Activated T-helper 2 cell treated with anti-CD3 and anti-CD28 coated beads, Interferon-gamma antibody, Interleukin-2, Interleukin-4, amounts not matched to agents 10 μg/mL and 5 μg/mL and 100 μg/mL, durations not matched to agents 14 hours and 24 hours and 36 hours (primary cell): ENCODE measurements at places on chromosomes 13 and 19. TPM values are rescaled to one million over a fixed set of nuclear protein-coding genes. Genes with fewer than 3 reads are reported as not detected.

CEACAM20 gene
- total RNA-seq: not detected in 2 replicates

PLK5 gene
- total RNA-seq: not detected in 2 replicates

CEACAM3 gene
- total RNA-seq: not detected in 2 replicates

TMPRSS9 gene
- not detected in 2 replicates for total RNA-seq

KCNN1 gene
- 0.14 and 0.16 TPM in 2 replicates for total RNA-seq

TMEM150B gene
- total RNA-seq: 0.41 and 0.46 TPM in 2 replicates

CYP2A6 gene
- total RNA-seq: not detected in 2 replicates

ZNF813 gene
- 3.4 TPM in 2 replicates for total RNA-seq

KANK3 gene
- total RNA-seq: 0.89 and 1.7 TPM in 2 replicates

ZNF154 gene
- 3.9 and 4.0 TPM in 2 replicates for total RNA-seq

GPR12 gene
- not detected in 2 replicates for total RNA-seq

ENOX1 gene
- total RNA-seq: 0.18 TPM in 1 of 2 replicates, not detected in the other

ZNF440 gene
- 10.8 and 11.0 TPM in 2 replicates for total RNA-seq

DCT gene
- total RNA-seq: 0.07 TPM in 1 of 2 replicates, not detected in the other

HSD17B14 gene
- total RNA-seq: 0.57 and 0.89 TPM in 2 replicates

TMEM221 gene
- total RNA-seq: not detected in 2 replicates

PTH2 gene
- not detected in 2 replicates for total RNA-seq

SIGLEC5 gene
- total RNA-seq: not detected in 2 replicates

IZUMO1 gene
- 0.21 TPM in 1 of 2 replicates, not detected in the other for total RNA-seq

KL gene
- 0.14 TPM in 2 replicates for total RNA-seq

C1QTNF9 gene
- total RNA-seq: not detected in 2 replicates

ADM5 gene
- total RNA-seq: 7.2 and 7.3 TPM in 2 replicates

SPACA4 gene
- not detected in 2 replicates for total RNA-seq

CEACAM7 gene
- total RNA-seq: not detected in 2 replicates

ZNF677 gene
- total RNA-seq: 1.6 and 1.8 TPM in 2 replicates

C13orf42 gene
- not detected in 2 replicates for total RNA-seq

FAAP24 gene
- 9.8 and 10.7 TPM in 2 replicates for total RNA-seq

PCDH17 gene
- not detected in 2 replicates for total RNA-seq

CDX2 gene
- not detected in 2 replicates for total RNA-seq

GSX1 gene
- total RNA-seq: not detected in 2 replicates

NKG7 gene
- 332 and 342 TPM in 2 replicates for total RNA-seq

B3GNT8 gene
- total RNA-seq: 0.96 and 0.97 TPM in 2 replicates

LGALS14 gene
- total RNA-seq: not detected in 2 replicates

C19orf47 gene
- total RNA-seq: 22.4 and 25.1 TPM in 2 replicates

LILRB5 gene
- 0.05 TPM in 1 of 2 replicates, not detected in the other for total RNA-seq

C19orf85 gene
- total RNA-seq: not detected in 2 replicates

TYROBP gene
- 0.39 TPM in 1 of 2 replicates, not detected in the other for total RNA-seq
